ENCODE measurements at places on chromosomes 4 and X.
A peak's percentile ranks its signal among the peaks of the same experiment; 100 is the strongest.

GRCh38 chr4:127778102-127778501 is 4.0 kb upstream of the HSPA4L start:
- no peak for DNase-seq

GRCh38 chr4:165450871-165451270 is 72.1 kb downstream of the CPE start:
- no peak for DNase-seq

DNA sequence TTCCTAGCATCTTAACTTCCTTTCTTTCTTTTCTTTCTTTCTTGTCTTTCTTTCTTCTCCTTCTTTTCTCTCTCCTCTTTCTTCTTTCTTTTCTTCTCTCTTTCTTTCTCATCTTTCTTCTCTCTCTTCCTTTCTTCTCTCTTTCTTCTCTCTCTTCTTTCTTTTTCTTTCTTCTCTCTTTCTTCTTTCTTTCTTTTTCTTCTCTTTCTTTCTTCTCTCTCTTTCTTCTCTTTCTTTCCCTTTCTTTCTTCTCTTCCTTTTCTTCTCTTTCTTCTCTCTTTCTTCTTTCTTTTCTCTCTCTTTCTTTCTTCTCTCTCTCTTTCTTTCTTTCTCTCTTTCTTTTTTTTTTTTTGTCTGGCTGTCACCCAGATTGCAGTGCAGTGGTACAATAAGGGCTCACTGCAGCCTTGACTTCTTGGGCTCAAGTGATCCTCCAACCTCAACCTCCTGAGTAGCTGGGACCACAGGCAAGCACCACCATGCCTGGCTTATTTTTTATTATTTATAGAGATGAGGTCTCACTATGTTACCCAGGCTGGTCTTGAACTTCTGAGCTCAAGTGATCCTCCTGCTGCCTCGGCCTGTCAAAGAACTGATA is 17.5 kb downstream of the NMU start:
- no peak for DNase-seq

- peak; percentile 92 for DNase-seq
These were observed 601 bp upstream of the FGFBP2 start for GRCh38 chr4:15963576-15963975.

DNA sequence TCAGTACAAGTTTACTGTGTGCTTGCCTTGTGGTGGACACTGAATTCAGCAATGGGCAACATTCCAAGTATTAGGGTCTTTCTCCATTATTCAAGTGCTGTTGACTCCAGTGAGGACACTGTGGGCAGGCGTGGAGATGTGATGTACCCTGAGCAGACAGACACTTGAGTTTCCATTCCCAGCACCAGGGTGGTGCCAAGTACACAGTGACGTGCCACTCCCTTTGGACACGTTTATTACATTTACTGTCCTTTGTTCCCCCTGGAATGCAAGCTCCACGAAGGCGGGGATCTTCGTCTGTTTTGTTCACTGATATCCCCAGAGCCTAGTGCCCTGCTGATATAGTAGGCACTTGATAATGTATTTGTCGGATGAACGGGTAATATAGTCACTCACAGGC is 130.6 kb upstream of the STX18 start:
- no peak for DNase-seq

GRCh38 chrX:15816886-15817285 is 26.6 kb downstream of the ZRSR2 start:
- DNase-seq: peak; percentile 66

DNA sequence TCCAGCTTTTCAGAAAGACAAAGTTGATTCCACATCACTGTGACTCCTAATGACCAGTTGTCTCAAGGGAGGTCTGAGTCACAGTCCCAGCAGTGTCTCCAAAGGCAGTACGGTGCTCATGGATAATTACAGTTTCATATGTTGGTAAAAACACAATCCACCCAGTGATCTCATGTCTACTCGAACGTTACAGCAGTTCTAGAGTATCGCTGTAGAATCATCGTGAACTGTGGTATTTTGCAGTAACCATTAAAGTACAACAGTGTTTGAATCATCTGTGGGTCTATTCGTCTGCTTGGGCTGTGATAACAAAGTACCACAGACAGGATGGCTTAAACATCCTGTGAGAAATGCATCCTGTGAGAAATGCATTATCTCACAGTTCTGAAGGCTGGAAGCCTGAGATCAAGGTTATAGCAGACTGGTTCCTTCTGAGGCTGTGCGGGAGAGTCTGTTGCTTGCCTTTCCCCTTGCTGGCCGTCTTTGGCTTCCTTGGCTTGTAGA is 121.1 kb upstream of the SORBS2 start:
- no peak for DNase-seq

DNA sequence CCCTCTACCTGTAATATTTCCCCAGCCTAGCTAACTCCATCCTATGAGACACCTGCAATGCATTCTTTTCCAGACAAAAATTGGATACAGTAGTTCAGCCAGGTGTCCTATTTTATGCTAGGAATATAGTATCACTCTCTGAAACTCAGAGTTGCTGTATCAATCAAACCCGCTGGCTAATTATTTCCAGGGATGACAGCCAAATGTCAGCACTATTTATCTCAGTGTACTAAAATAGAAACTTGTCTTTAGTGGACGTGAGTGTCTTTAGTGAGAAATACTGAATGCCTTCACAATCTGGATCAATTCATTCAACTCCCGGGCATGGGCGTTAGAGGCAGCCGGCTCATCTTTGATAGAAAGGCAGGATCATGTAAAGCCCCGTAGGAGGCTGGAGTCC is 196.2 kb downstream of the RBM46 start:
- no peak for DNase-seq

GRCh38 chr4:36388710-36389109 is 107.3 kb downstream of the DTHD1 start:
- DNase-seq: no peak

DNA sequence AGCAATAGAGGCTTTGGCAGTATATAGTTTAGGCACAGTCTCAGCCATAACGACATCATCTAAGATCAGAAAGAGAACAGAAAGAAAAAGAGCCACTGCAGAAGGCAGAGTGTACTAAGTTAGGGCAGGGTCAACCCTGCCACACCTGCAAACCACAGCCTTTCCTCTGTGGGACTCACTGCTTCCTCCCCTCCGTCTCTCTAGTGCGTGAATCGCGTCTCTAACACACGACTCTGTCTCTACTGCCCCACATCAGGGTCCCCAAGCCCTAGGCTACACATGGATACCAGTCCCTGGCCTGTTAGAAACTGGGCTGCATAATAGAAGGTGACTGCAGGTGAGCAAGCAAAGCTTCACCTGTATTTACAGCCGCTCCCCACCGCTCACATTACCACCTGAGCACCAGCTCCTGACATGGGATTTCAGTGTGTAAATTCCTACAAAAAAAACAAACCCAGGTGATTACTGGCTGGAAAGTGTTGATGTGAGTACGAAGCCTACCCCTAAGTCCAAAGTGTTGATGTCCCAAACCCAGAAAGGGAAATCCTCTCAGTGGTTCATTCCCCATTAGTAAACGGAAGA is 128.9 kb downstream of the PRKX start:
- DNase-seq: no peak
